Astrocyte of the cerebellum (primary cell): ENCODE measurements at places on chromosomes 3 and 15.
A peak's percentile ranks its signal among the peaks of the same experiment; 100 is the strongest.

GRCh38 chr3:49723296-49723627, 489 bp downstream of the GMPPB start:
- no peak for DNase-seq

GRCh38 chr3:158086776-158087175, 19.4 kb downstream of the SHOX2 start:
- DNase-seq = no peak

DNA sequence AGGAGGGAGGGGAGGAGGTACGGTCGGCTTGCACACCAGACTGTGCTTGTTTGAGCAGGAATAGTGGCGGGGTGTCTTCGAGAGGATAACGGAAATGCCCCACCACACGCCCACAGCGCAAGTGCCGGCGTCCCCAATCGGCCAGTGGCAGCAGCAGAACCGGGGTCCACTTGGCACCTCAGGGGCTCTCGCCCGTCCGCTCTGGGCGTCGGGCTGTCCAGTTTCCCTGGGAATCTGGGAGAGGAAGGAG, 53.7 kb downstream of the CCDC54 start:
- DNase-seq = no peak

- DNase-seq = no peak
Observed at GRCh38 chr3:31832551-31832950, 148.5 kb downstream of the OSBPL10 start.

DNA sequence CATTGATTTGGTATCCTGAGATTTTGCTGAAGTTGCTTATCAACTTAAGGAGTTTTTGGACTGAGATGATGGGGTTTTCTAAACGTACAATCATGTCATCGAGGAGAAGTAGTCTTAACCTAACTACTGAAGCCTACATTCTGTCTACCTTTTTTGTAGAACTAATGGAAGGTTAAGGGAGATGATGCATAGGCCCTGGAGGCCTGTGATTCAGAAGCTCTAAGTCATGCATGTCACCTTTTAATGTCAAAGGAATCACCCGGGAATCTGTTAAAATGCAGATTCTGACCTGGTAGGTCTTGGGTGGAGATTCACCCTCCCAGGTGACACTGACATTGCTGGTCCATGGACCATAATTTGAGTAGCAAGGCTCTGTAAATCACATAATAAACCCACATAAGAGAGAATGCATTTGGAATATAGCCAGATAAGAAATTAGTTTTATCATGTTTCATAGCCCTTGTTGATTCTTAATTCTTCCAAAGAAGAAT, 64.9 kb downstream of the GHSR start:
- DNase-seq = no peak

- DNase-seq = no peak
Observed at GRCh38 chr3:15525790-15526189, 4.3 kb upstream of the COLQ start.

DNA sequence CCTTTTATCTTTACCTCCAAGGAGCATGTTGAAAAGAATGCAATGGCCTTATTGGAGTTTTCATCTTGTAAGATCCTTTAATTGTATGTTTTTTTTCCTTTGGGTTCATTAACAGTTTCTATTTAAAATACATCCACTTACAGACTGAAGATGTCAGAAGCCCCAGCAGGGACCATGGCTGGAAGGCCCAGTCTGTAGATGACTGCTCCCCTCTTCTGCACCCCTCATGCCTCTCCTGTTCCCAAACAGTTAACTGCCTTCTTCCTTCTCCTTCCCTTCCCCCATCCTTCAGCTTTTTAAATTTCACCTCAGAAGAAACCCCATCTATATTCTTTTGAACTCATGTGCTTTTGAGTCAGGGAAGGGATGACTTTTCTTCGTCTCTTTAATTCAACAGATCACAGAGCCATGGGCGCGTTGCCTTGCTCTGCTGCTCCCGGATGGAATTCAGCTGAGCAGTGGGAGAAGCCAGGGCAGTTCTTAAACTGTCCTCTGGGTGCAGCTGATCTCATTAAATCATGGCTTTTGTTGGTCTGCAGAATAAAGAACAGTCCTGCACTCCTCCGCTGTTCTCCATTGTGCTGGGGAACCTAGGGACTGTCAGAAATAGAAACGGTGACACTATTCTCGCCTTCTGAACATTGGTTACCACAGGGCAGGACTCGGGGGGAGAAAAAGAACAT, 71.5 kb upstream of the EIF1B start:
- no peak for DNase-seq

GRCh38 chr15:42511007-42511391, 15.6 kb downstream of the SNAP23 start:
- no peak for DNase-seq

DNA sequence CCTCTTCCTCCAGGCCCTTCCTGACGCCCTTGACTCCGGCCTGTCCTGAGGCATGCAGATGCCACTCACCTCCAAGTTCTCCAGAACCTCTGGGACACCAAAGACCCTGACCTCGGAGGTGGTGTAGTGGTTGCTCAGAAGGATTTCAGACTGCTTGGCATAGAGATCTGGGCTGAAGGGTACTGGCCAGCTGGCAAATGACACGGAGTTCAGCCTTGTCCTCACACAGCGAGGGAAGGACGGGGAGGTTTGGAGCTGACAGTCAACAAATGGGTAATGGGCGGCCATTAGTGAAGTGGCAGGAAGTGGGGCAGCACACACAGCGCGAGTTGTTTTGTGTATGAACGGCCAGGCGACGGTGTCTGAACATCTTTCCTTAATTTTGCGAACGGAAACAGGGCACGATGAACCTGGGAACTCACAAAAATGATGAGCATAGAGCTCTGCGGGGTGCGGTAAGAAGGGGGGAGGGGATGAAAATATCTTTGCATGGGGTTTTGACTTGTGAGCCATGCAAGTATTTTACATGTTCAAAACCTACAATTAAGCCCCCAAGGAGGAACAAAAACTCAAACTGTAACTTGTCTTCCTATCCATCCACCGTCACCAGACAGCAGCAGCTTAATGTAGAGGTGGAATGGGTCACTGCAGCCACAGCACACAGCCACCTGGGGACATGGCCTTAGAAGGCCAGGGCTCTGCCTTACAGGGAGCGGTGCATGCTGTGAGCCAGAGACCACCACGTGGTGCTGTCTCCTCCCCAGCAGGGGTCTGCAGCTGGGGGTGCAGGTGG, 43.6 kb upstream of the RPL32 start:
- DNase-seq = no peak

DNA sequence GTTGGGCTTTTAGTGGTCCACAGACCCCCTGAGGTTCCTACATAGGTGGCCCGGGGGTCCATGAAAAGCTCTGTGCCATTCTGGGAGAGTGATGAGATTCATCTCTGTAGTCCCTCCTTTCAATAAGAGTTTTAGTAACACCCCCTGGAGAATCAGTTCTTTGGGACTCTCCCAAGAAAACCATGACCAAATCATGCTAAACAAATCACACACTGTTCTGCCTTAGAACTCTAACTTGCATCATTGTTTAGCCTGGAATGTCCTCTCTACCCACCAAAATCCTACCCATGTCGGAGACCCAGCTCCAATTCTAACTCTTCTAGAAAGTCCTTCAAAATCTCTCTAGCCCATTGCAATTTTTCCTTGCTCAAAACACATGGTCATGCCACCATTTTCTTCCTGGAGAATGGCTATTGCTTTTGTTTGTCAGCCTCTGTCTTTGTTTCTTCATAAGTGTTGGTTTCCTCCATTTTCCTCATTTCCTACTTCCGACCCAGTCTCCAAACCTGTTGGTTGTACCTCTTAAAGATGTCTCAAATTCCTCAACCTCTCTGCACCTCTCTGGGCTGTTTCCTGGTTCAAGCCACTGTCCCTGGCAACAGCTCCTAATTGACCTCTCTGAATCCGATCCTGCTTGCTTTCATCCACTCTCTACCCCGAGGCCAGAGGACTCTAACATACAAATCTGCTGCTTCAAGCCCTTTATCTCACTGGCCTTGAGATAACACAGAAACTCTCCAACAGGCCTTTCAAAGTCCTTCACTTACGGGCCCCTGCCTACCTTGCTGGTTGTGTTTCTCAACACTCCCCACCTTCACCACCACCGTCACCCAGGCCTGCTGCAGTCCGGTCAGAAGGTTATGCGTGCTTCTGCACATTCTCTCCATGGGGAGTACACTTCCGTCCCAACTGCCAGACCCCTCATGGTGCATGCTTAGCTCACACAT, 23.7 kb downstream of the CYP19A1 start:
- no peak for DNase-seq

DNA sequence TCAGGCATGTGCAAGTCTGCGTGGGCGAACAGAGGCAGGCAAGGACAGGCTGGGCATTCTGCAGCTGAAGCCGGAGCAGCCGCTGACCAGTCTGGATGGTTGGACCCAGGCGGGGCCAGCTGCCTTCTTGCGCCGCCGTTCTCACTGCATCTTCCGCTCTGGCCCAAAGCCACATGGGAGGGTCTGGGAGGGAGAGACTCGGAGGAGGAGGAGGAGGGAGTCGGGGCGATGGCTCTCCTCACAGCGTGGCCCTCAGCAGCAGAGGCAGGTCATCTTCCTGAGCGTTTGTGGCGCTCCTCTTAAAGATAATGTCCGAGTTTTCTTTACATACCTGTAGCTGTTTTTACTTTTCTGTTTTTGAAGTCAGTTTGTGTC, 5.9 kb downstream of the CLK3 start:
- no peak for DNase-seq

DNA sequence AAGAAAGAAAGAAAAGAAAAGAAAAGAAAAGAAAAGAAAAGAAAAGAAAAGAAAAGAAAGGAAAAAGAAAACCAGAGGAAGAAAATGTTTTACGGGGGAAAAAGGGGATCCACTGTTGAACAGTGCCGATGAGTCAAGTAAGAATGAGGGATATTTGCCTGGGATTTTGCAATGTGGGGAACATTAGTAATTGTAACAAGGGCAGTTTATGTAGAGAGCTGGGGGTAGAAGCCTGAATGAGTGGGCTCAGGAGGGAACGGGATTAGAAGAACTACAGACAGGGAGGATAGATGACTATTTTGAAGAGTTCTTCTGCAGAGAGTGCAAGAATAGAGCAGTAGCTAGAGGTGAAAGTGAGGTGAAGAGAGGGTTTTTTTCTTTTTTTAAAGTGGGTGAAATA, 28.7 kb downstream of the GATM start:
- no peak for DNase-seq

GRCh38 chr3:59726279-59726678, 676.5 kb upstream of the CFAP20DC start:
- DNase-seq = no peak

DNA sequence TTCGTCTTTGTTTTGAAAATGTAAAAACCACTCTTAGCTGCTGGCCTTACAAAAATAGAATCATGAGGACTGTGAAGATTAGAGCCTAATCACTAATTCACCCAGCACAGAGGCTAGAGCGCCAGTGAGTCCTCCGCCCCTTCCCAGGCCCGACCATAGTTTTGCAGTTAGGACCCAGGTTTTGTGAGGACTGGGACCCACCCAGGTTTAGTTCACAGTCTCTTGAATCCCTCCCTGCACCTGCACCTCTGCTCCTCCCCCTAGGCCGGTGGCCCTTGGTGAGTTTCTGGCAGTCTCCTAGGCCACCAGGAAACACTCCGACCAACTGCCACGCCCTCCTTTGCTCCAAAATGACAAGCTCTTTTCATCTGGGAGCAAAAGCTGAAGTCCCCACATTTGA, 136.0 kb upstream of the CCDC54 start:
- DNase-seq = no peak

- DNase-seq = no peak
Observed at GRCh38 chr15:25633862-25634261, 195.0 kb upstream of the UBE3A start.

DNA sequence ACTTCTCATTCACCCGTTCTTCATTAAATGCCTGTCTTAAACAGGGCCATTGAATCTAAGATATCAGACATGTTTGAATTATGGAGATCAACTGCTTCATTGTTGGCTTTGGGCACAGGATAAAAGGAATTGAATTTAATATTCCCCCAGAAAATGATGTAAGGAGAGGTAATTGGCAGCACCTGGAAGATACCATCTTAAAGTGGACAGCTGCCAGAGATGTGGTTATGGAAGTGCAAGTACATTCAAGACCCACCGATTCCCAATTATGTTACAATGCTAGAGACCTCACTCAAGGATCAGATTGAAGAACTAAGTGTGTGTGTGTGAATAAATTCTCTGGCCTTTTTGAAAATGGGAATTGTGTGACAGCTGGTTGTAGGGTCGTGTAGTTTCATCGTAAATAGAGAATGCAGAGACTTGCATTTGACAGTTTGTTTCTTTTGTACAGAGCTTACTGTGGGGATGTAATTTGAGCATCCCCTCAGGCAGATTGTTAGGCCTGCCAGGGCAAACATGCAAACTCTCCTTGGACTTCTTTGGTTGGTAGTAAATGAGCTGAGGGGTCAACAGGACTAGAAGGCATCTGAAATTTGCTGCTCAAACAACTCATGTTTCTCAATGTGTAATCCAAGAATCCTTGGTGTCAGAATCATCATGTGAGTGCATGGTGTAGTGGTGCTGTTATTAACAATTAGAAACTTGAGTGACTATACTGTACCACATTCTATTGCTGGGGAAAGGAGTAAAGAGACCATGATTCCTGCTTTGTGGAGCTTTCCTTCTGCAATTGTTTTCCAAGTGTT, 359.2 kb upstream of the THRB start:
- no peak for DNase-seq

DNA sequence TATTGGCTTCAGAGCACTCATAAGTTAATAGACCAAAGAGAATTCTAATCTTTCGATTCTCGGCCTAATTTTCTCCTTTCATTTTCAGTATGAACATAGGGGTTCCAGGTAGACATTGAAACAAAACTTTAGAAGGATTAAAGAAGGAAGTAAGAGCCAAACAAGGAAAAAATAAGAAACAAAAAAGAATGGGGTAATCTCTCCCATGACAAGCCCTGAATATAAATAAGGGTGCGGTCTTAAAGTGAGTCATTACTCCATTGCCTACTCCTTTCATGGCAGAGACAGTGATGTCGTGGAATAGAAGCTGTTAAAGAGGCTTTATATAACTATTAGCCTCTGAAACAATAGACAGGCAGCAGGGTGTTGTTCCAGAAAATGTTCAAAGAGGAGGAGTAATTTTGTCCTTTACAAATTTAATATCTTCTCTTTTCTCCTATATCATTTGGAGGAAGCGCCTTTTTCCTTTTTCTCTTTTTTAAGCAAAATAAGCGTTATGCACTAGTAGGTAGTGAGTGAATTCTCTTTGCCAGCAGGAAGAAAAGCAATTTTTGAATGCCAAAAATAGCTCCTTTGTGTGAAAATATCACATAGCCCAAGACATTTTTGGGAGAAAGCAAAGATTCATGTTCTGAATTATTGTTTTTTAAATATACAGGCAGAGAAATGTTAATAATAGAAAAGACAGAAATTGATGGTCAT, 607.9 kb upstream of the KCNMB2 start:
- DNase-seq = no peak

- no peak for DNase-seq
Observed at GRCh38 chr3:104257486-104257885, 1109.2 kb upstream of the ALCAM start.

DNA sequence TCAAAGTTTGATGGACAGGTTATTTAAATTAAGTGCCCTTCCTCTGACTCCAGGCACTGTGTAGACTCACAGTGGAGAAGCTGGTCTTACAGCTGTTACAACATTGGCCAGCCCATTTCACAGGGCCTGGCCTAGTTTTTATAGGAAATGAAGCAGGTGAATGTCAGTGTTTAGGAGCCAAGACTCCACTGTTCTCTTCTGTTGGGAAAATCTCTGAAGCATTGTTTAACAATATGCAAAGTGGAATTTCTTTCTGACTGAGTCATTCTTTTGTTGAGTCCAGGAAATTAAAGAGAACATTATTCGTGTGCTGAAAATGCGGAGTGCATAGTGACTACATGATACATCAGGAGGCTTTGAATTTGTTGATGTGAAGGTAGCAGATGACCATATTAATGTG, 64.7 kb downstream of the ARRDC4 start:
- peak; percentile 55 for DNase-seq

GRCh38 chr3:13619661-13620230, 70.8 kb downstream of the FBLN2 start:
- DNase-seq = no peak
